Stimulated activated CD8-positive, alpha-beta memory T cell treated with anti-CD3 and anti-CD28 coated beads, Interleukin-7, amount 100 ng/mL, for 4 hours (primary cell): ENCODE measurements at places on chromosomes 2 and 18.

- DNase-seq: no peak
Measured at GRCh38 chr2:237222601-237223041, 136.9 kb downstream of the COPS8 start.

- no peak for DNase-seq
Measured at GRCh38 chr18:4808891-4809290, 353.8 kb upstream of the DLGAP1 start.

GRCh38 chr18:56715121-56715520 lies 64.0 kb downstream of the WDR7 start:
- DNase-seq: no peak

DNA sequence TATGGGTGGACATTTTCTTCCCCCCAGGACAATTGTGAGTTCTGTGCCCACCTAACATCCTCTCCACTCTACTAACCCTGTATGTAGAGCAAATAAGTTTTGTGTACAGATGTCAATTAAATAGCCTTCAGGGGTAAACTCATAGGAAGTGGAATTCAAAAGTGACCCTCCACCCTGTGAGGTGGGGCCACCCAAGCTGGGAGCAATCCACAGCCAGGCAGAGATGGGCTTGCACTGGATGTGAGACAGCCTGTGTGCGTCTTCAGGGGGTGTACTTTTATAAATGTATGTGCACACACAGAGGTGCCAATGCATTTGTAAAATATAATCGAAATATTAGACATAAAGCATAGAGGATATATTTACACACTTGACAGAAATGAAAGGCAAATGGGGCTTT lies 33.1 kb upstream of the ATP6V1B1 start:
- DNase-seq: no peak

GRCh38 chr2:191538334-191538903 lies 139.5 kb upstream of the NABP1 start:
- DNase-seq: no peak

DNA sequence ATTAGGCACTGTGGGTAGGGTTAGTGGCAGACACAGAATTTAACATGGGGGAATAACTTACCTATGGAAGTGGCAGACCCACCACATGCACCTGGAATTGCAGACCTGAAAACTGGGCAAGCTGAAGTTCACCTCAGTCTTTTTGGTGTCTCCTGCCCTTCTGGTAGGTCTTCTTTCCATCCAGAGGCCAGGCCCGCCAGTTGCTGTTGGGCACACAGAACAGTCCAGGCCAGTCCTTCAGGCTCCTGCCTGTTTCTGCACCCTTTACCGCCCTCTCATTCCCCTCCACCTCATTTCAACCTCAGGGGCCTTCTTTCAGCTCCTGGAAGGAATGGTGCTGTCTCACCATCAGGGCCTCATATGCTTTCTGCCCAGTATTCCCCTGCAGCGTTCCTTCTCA lies 358.9 kb upstream of the ETAA1 start:
- DNase-seq: no peak
